ENCODE measurements at places on chromosomes 13 and 19. TPM values are rescaled to one million over a fixed set of nuclear protein-coding genes. Genes with fewer than 3 reads are reported as not detected.

The MKNK2 gene
- 83.3 TPM for total RNA-seq

The ZNF614 gene
- total RNA-seq: 8.4 TPM

The ATP8B3 gene
- 4.6 TPM for total RNA-seq

The RNF113B gene
- not detected for total RNA-seq

The ZNF558 gene
- 31.2 TPM for total RNA-seq

The SELENOV gene
- not detected for total RNA-seq

The ETV2 gene
- total RNA-seq: 1.2 TPM

The LGALS4 gene
- not detected for total RNA-seq

The SLITRK5 gene
- total RNA-seq: 0.08 TPM

The FUT1 gene
- not detected for total RNA-seq

The CTU1 gene
- 5.6 TPM for total RNA-seq

The ENOX1 gene
- 5.9 TPM for total RNA-seq

The ZNF737 gene
- total RNA-seq: 15.3 TPM

Measured in osteocyte (in vitro differentiated cells).